ENCODE measurements at places on chromosomes 16 and 17. TPM values are rescaled to one million over a fixed set of nuclear protein-coding genes. Genes with fewer than 3 reads are reported as not detected.

Gene CD300A
- not detected for total RNA-seq

Gene ZNF75A
- 11.8 TPM for total RNA-seq

Gene TMEM220
- total RNA-seq, result 2.3 TPM

Gene KIF18B
- 22.7 TPM for total RNA-seq

All from hair follicular keratinocyte (primary cell).